Hair follicle dermal papilla cell (primary cell): ENCODE measurements at places on chromosomes 12 and 14. TPM values are rescaled to one million over a fixed set of nuclear protein-coding genes. Genes with fewer than 3 reads are reported as not detected.

The ACOT4 gene
- total RNA-seq: 0.73 and 1.5 TPM in 2 replicates

The RAD51AP1 gene
- total RNA-seq: 1.9 and 2.1 TPM in 2 replicates

The SLCO1A2 gene
- total RNA-seq: not detected in 2 replicates

The CACNA1C gene
- 58.8 and 70.7 TPM in 2 replicates for total RNA-seq

The KRT78 gene
- not detected in 2 replicates for total RNA-seq

The TAS2R8 gene
- total RNA-seq: 0.12 TPM in 1 of 2 replicates, not detected in the other

The GLI1 gene
- 0.16 and 0.61 TPM in 2 replicates for total RNA-seq

The RNU4-1 gene
- under 0.01 TPM in 2 replicates for total RNA-seq

The ALKBH1 gene
- 7.8 and 9.4 TPM in 2 replicates for total RNA-seq

The LRP1-AS gene
- total RNA-seq: not detected in 2 replicates

The KRT82 gene
- total RNA-seq: not detected in 2 replicates

The NOVA1 gene
- 7.8 and 9.9 TPM in 2 replicates for total RNA-seq
